ENCODE measurements at places on chromosomes 2 and 18. TPM values are rescaled to one million over a fixed set of nuclear protein-coding genes. Genes with fewer than 3 reads are reported as not detected.
A peak's percentile ranks its signal among the peaks of the same experiment; 100 is the strongest.

PPIG gene
- total RNA-seq = 82.4 TPM

- no peak overlapping the region for H3K4me3 ChIP-seq
- H3K4me1 ChIP-seq = no peaks in the 10 kb centered on the region
- H3K36me3 ChIP-seq = no peaks in the 10 kb centered on the region
- no peak for DNase-seq
- no peak overlapping the region for H3K27ac ChIP-seq
These were observed 36.1 kb downstream of the PSTPIP2 start for GRCh38 chr18:46035696-46036680.

MAPK4 gene
- not detected for total RNA-seq

GRCh38 chr2:165471349-165471950 is 2.0 kb downstream of the CSRNP3 start:
- H3K27me3 ChIP-seq = no peaks in the 10 kb centered on the region
- H3K4me1 ChIP-seq = no peaks in the 10 kb centered on the region
- DNase-seq = no peak

DNA sequence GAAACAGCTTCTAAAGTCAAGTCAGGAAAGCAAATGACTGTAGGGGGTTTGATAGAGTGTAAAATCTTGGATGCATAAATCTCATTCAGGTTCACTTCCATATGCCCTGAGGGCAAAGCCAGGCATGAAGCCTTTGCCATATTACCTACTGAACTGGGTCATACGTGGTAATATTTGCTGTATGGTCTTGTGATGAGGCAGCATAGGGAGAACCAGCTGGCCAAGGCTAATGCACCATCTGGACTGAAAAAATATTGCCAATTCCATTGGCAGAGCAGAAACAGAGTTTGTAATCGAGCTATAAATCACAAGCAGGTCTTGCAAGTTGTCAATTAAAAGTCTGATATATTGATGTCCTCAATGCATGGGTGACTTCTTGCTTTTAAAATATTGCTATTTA is 243.8 kb downstream of the ERBB4 start:
- no peak for DNase-seq
- H3K27me3 ChIP-seq = no peaks in the 10 kb centered on the region
- H3K27ac ChIP-seq = no peak overlapping the region
- H3K36me3 ChIP-seq = no peaks in the 10 kb centered on the region
- H3K4me3 ChIP-seq = no peak overlapping the region

DNA sequence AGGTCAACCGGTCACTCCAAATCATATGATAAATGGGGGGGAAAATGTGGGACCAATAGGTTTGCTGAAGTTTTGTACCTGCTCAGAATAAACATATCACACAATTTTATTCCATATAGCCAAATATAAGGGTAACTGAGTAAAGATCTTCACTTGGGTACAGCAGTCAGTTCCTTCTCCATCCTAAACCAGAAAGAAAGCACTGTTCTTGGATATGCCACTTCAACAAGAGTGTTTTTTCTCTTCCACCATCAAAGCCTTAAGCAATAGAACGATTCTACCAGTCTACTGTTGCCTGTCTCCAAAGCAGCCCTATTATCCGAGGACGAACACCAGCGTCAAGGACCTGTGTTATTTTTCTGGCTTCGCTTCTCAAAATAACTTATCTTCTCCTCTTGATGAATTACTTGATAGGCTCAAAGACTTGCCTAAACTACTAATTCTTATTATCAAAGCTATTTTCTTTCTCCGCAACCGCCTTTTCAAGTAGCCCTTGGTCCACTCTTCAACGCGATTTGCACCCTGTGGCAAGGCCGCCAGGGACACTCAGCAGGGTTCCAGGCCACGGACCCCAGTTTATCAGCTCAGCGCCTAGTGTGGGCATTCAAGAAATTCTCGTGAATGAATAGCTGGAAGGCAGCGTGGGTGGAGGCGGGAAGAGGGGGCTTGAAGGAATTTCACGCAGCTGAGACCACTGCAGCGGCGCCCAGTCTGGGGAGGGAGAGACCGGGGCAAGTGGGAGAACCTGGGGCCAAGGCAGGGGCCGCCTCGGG is 646 bp downstream of the ALS2 start:
- H3K27ac ChIP-seq = peak overlapping the region; percentile 77
- DNase-seq = no peak
- H3K36me3 ChIP-seq = no peaks in the 10 kb centered on the region

- H3K36me3 ChIP-seq = no peaks in the 10 kb centered on the region
- no peaks in the 10 kb centered on the region for H3K27me3 ChIP-seq
- H3K4me1 ChIP-seq = no peaks in the 10 kb centered on the region
- no peak for DNase-seq
- H3K27ac ChIP-seq = no peak overlapping the region
These were observed 306.5 kb upstream of the NRP2 start for GRCh38 chr2:205375461-205376448.

ELOA2 gene
- total RNA-seq = not detected

- DNase-seq = no peak
- no peaks in the 10 kb centered on the region for H3K4me1 ChIP-seq
- H3K27me3 ChIP-seq = no peaks in the 10 kb centered on the region
- H3K27ac ChIP-seq = no peak overlapping the region
- H3K4me3 ChIP-seq = no peak overlapping the region
- H3K36me3 ChIP-seq = no peaks in the 10 kb centered on the region
These were observed 63.3 kb upstream of the ZNF804A start for GRCh38 chr2:184534986-184535385.

DNA sequence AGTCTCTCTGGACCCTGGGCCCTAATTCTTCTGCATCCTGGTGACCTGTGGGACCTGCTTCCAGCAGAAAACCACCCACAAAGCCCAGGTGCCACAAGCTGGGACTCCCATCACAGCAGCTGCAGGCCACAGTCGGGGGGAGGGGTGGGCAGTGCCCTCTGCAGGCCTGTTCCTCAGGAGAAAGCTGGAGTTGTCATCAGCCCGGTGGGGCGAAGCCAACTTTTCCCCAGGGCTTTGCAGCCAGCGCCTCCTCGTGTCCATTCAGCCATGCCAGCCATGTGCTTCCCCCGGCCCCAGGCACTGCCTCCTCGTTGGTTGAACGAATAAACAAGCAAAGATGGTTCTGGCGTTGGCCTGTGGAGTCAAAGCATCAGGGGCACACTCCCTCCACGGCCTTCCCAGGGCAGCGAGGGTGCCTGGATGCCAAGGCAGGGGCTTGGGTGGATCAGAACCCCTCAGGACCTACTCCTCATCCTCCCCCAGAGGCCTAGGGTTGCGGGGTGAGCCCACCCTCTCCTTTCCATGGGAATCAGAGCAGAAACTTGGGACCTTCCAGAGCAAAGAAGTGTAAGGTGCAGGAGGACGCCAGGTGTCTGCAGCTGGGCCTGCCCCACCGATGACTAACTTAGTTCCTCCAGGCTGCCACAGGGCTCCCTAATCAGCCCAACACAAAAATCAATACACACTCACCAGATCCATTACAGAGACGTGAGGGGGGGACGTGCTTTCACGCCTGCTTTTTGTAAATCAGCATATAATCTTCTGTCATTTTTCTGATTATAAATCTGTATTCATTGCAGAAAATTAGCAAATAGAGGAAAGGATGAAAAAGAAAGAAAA is 75.7 kb upstream of the RAB6C start:
- no peak for DNase-seq
- H3K4me1 ChIP-seq = no peaks in the 10 kb centered on the region
- H3K36me3 ChIP-seq = no peaks in the 10 kb centered on the region
- no peak overlapping the region for H3K27ac ChIP-seq
- no peaks in the 10 kb centered on the region for H3K27me3 ChIP-seq

- H3K36me3 ChIP-seq = no peaks in the 10 kb centered on the region
- no peak overlapping the region for H3K4me3 ChIP-seq
- no peaks in the 10 kb centered on the region for H3K4me1 ChIP-seq
- no peak for DNase-seq
- no peak overlapping the region for H3K27ac ChIP-seq
- no peaks in the 10 kb centered on the region for H3K27me3 ChIP-seq
These were observed 116.8 kb upstream of the TTC39C start for GRCh38 chr18:23897733-23898132.

DNA sequence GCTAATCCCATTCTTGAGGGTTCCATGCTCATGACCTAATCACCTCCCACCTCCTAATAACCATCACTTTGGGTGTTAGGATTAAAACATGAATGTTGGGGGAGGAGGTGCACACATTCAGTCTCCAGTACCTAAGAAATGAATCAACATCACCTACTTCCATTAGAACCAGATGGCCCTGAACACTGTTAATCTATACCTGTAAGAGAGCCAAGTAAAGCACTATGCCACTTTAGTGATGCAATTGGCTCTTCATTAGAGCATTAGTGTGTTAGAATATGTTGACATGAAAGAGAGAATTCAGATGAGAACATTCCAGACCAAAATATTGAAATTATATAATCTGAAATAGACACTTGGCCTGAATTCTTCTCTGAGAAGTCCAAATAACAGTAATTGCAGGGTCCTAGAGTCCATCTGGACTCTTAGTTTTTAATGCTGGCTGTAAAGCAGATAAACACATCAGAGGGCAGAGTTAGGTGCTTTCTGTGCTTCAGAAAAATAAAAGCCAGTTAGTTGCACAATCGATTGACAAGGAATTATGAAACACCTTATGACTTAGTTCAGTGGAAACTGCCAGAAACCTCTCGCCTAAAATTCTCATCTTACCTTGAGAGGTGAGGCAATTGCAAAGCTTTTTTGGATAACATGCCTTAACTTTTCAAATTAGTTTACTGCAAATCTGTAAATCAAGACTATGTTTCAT is 923.7 kb downstream of the SLC4A3 start:
- H3K27ac ChIP-seq = no peak overlapping the region
- no peaks in the 10 kb centered on the region for H3K27me3 ChIP-seq
- no peaks in the 10 kb centered on the region for H3K36me3 ChIP-seq
- H3K4me1 ChIP-seq = no peaks in the 10 kb centered on the region

- no peak overlapping the region for H3K27ac ChIP-seq
- no peak for DNase-seq
- H3K4me3 ChIP-seq = no peak overlapping the region
- no peaks in the 10 kb centered on the region for H3K36me3 ChIP-seq
- H3K27me3 ChIP-seq = no peaks in the 10 kb centered on the region
These were observed 154.8 kb downstream of the MBP start for GRCh38 chr18:76977684-76978232.

MARCHF7 gene
- total RNA-seq = 116 TPM

GRCh38 chr18:76443519-76444445 is 51.3 kb downstream of the ZNF516 start:
- no peaks in the 10 kb centered on the region for H3K36me3 ChIP-seq
- no peak overlapping the region for H3K4me3 ChIP-seq
- no peak overlapping the region for H3K27ac ChIP-seq
- peaks cover 7% of the 10 kb centered on the region for H3K4me1 ChIP-seq

SERPINB11 gene
- not detected for total RNA-seq

SLC9A4 gene
- 0.07 TPM for total RNA-seq

GALNT3 gene
- total RNA-seq = 15.9 TPM

DNA sequence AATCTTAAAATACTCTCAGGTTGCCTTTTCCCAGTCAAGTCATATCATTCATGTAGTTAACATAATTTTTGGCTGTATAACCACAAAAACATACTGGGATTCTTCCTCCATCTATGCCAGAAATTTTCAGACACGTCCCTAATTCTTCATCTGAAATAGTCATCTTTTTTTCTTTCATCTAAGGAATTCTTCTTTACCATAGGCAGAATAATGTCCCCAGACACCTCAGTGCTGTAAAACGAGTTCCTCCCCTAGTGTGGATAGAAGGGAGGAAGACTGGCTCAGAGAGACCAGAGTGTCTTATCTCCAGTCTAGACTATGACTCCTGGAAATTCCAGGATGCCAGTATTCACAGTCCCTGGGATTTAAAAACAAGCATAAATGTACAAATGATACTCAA is 127.8 kb downstream of the MREG start:
- no peaks in the 10 kb centered on the region for H3K4me1 ChIP-seq
- no peaks in the 10 kb centered on the region for H3K36me3 ChIP-seq
- H3K27ac ChIP-seq = no peak overlapping the region
- H3K27me3 ChIP-seq = no peaks in the 10 kb centered on the region

MBP gene
- total RNA-seq = 192 TPM

DNA sequence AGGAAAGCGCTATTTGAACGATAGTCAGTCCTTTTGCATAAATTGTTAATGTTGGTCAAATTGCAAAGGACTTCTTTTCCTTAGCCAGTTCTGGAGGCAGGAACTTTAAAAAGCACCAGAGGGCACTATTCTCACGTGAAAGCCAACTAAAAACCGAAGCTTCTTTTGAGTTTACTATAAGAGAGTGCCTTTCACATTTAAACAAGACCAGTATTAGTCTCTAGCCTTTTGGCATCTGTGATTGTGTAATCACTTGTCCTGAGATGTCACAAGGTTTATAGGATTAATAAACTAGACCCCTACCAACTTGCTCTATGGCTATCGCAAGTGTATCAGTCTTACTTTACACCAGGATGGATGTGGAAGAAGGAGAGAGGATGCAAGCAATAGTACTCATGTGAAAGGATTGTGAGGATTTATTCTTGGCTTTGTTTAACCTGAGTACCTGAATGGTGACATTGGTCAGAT is 14.4 kb upstream of the STAT4 start:
- H3K4me1 ChIP-seq = no peaks in the 10 kb centered on the region
- no peak overlapping the region for H3K4me3 ChIP-seq
- H3K27ac ChIP-seq = no peak overlapping the region
- peak; percentile 53 for DNase-seq
- H3K27me3 ChIP-seq = no peaks in the 10 kb centered on the region
- no peaks in the 10 kb centered on the region for H3K36me3 ChIP-seq

NGEF gene
- not detected for total RNA-seq

SEPTIN10 gene
- total RNA-seq = not detected

- H3K36me3 ChIP-seq = no peaks in the 10 kb centered on the region
- no peak overlapping the region for H3K27ac ChIP-seq
- no peak for DNase-seq
- H3K4me1 ChIP-seq = peaks cover 8% of the 10 kb centered on the region
- H3K4me3 ChIP-seq = no peak overlapping the region
These were observed 29.7 kb upstream of the PSME4 start for GRCh38 chr2:54000524-54000923.

- peaks cover 3% of the 10 kb centered on the region for H3K27me3 ChIP-seq
- H3K4me1 ChIP-seq = no peaks in the 10 kb centered on the region
- H3K36me3 ChIP-seq = no peaks in the 10 kb centered on the region
- no peak for DNase-seq
These were observed 1.7 kb downstream of the NAT8 start for GRCh38 chr2:73640511-73640911.

DNA sequence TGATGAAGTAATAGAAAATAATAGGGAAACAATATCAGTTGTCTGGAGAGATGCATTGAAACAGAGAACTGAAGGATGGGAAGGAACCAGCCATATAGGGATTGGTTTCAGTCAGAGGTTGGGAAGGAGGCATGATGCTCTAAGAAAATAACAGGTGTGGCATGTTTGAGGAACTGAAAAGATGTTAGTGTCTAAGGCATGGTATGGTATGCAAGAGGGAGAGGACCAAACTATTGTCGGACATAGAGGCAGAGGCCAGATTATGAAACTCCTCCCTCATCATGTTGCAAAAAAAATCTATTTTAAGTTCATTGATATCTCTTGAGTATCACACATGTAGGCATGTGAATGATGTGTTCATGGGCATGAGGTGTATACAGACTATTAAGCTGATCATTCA is 48.9 kb upstream of the EMILIN2 start:
- no peak overlapping the region for H3K27ac ChIP-seq
- H3K4me1 ChIP-seq = no peaks in the 10 kb centered on the region
- H3K27me3 ChIP-seq = no peaks in the 10 kb centered on the region
- no peak overlapping the region for H3K4me3 ChIP-seq

CFAP53 gene
- 0.75 TPM for total RNA-seq

PRKAG3 gene
- not detected for total RNA-seq

GRCh38 chr2:185384822-185385560 is 353.6 kb upstream of the FSIP2 start:
- no peaks in the 10 kb centered on the region for H3K4me1 ChIP-seq
- no peaks in the 10 kb centered on the region for H3K27me3 ChIP-seq
- H3K27ac ChIP-seq = no peak overlapping the region
- no peak for DNase-seq
- H3K4me3 ChIP-seq = no peak overlapping the region
- H3K36me3 ChIP-seq = no peaks in the 10 kb centered on the region

Data from B cell (primary cell).